ENCODE measurements at places on chromosomes 7 and 10.

DNA sequence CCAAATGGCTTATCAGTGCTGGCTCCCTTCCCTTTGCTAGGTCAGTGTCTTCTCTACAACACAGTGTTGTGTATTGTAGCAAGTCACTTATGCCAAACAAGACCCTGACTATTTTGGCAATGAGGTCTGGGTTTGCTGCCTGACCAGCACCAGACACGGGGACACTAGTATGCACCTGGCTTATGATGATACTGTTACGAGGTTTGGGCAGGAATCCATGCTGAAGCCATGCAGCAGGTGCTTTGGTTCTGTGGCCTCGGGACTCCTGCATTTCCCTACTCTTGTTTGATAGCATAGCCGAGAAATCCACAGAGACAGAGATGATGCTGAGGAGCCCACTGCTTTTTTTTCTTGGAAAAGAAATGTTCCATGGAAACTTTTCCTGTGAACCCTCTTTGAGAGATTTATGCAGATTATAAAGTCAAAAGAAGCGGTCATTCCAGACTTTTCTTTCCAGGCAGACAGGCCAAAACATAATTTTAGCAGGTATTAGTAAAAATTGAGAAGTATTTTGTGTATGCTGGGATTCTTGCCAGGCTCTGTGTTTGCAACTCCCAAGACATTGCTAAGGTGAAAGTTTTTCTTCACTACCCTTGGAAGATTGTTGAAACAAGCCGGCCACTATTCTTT lies 291.1 kb downstream of the BBS9 start:
- no peak for DNase-seq

- DNase-seq: no peak
These were observed 583.3 kb upstream of the SORCS1 start for GRCh38 chr10:107747851-107748250.

DNA sequence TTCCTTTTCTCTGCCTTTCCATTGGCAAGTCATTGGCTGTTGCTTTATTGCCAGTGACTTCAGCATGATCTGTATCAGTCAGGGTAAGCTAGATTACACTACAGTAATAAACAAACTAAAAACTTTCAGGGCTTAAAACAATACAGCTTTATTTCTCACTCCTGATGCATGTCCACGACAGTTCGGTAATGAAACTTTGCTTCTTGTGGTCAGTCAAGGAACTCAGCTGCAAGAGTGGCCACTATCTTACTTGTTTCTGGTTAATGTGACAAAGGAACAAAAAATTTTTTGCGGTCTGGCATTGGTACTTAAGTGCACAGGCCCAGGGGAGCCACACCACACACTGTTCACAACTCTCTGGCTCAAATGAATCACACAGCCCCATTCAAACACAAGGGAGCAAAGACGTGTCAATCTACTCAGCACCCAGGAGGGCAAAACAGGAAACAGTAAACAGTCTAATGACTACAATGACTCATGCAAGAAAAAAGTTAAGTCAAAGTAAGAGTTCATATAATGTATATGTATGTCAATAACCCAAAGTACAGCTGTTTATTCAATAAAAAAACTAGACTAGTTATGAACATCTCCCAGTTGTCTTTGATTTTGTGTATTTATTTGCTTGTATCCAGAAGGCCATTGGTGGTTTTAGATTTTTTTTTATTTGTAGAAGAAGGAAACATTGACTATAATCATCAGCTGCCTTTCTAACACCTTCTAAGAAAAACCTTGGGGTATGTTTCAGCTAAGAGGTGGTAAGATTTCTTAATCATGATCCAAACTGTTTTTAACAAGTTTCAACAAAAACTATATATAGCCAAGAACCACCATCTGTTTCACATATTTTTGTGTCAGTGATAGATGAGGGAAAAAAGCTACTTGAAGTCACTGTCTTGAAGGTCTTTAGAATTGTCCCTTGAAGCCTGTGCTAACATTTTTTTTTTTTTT lies 134.4 kb upstream of the FAM3C start:
- peak; percentile 65 for DNase-seq

GRCh38 chr10:75400771-75401568 lies 594 bp downstream of the ZNF503 start:
- peak; percentile 94 for DNase-seq

DNA sequence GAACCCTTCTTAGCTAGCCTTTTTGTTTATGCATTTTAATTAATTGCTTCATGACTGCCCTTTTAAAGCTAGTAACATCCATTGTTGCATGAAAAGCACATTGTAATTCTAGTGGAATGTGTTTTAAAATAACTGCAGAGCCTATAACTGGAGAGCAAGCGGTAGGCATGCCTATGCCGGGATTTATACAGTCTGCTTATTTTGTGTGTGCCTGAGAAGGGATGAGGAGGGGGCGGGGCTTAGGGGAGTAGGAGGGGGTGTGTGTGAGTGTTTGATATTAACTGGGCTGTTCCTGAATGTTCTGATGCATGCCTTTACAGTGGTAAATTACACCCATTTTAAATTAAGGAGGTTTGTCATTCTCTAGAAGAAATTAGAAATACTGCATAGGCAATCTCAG lies 208.1 kb downstream of the TCF7L2 start:
- DNase-seq: no peak

DNA sequence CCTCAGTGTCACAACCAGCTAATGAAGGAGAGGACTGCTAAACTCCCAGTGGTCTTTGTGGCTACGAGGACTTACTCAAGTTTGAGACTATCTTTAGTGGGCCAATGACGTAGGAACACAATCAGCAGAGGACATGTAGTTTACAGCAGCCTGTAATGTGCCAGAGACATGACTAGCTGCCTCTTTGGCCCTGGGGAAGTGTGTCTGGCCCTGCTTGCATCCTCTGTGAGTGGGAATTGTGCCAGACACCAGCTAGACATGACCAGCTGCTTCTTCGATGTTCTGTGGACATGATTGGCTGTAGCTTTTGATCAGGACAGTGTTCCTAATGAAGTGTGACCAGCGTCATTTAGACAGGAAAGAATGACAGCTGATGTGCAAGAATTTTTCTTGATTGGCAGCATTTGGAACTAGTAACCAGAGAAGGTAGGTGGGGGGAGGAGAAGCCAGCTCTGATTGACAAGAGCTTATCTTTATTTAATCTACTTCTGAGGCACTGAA lies 141.7 kb downstream of the AUTS2 start:
- DNase-seq: no peak

GRCh38 chr7:34156336-34156735 lies 251.0 kb downstream of the BMPER start:
- peak; percentile 15 for DNase-seq

DNA sequence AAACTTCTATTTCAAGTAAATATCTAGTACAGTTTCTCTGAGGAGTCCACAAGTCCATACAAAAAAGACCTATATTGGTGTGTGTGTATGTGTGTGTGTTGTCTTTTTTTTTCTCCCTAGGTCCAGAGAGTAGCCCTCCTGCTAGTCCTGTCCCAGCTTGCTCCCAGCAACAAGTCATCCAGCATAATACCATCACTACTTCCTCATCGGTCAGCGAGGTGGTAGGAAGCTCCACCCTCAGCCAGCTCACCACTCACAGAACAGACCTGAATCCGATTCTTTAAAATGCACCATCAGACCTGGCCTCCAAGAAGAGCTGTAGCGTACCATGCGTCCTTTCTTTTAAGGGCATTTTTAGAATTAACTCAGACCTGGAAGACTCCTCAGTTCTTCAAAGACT lies 139.1 kb downstream of the TRIL start:
- DNase-seq: no peak

DNA sequence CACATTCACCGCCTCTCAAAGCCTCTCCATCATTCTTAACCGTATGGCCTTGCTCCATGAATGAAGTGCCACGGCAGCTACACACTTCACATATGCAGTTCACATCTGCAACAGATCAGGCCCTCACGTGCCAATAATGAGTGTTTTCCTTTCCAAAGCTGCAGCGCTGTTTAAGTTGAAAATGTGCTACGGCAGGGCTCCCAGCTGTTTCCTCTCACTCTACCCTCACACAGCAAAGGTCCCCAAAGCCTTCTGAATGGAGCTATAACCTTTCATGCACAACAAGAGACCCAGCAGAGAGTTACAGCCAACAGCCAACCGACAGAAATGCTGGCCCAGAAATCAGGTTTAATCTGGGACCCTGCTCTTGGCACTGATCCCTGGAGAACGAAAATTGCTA lies 236.1 kb downstream of the ELMO1 start:
- no peak for DNase-seq

Measured in osteoblast (primary cell).